Neural crest cell (in vitro differentiated cells): ENCODE measurements at places on chromosomes 11 and 22. TPM values are rescaled to one million over a fixed set of nuclear protein-coding genes. Genes with fewer than 3 reads are reported as not detected.

GRCh38 chr11:82718821-82719220, 14.8 kb downstream of the FAM181B start:
- H3K27me3 ChIP-seq, result no peaks in the 10 kb centered on the region
- DNase-seq, result no peak
- H3K36me3 ChIP-seq, result no peaks in the 10 kb centered on the region

- H3K27ac ChIP-seq, result no peak overlapping the region
- H3K36me3 ChIP-seq, result peaks cover 14% of the 10 kb centered on the region
- peak; percentile 46 for DNase-seq
- H3K4me3 ChIP-seq, result peak overlapping the region; percentile 77
Measured at GRCh38 chr11:65078151-65078550, 5.7 kb downstream of the CDCA5 start.

The APOL1 gene
- not detected in 2 replicates for total RNA-seq

The CBL gene
- total RNA-seq, result 43.5 and 44.1 TPM in 2 replicates

DNA sequence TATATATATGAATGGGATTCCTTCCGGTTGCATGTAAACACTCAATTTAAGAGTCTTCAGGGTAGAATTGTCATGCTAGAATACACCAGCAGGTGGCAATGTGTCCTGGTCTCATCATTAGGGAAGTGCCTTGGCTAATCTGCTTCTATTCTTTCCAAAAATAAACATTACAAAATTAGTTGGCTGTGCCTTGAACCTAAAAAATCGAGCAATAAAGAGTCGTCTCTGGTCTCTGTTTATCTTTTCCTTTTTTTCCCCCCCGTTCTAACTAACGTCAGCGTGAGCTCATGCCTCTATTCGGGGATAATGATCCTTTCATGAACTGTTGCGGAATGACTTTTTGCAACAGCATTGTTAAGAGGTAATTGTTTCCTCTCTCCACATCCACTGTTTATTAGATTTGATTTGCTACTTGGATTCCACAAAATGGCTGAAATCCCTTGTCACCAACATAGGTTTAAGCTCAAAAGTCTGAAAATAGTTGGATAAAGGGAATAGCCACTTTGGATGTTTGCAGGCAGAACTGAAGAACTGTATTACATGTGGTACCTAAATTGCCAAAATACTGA, 1.2 kb upstream of the ARHGEF12 start:
- peak; percentile 76 for DNase-seq
- no peak overlapping the region for H3K27ac ChIP-seq
- peak overlapping the region; percentile 84 for H3K4me3 ChIP-seq
- H3K27me3 ChIP-seq, result no peaks in the 10 kb centered on the region

DNA sequence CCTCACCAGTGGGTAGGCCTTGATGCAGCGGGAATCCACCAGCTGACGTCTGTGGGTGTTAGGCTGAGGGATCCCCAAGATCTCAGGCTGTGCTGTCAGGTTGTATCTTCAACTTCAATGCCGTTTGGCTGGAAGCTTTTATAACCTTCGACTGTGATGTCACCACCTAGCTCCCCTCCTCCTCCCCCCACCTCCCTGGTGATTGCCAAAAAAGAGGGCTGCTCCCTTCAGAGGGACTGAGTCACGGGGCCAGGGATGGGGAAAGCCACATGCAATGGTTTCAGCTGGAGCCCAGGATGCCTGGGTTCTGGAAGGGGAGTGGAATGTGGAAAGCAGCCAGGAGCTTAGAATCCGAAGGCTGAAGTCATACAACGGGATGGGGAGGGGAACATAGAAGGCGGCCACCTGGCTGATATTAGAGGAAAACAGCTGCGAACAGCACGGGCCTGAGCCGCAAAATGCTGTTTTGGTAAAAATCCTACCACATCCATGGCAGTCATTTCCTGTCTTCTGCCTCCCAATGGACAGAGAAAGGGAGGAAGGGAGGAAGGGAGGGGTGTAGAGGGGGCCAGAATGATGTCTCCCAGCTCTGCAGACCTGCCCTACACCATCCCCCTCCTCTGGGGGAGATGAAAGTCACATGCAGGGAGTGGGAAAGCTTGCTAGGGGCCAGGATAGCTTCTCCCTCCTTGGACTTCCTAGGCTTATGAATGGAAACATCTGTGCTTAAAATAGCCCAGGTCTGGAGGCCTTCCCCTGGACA, at the start of gene LRRN4CL:
TSS of gene LRRN4CL (minus strand) at position 110 of the 763 bp plus-strand sequence. CDS start 1,022 bp downstream, outside the sequence.
- no peaks in the 10 kb centered on the region for H3K27me3 ChIP-seq
- H3K36me3 ChIP-seq, result peaks cover 7% of the 10 kb centered on the region
- peak within 1 kb of the TSS; percentile 17 for H3K4me3 ChIP-seq
- peak within 1 kb of the TSS; percentile 81 for H3K27ac ChIP-seq
- DNase-seq, result no peak
- H3K4me1 ChIP-seq, result peaks cover 19% of the 10 kb centered on the region

DNA sequence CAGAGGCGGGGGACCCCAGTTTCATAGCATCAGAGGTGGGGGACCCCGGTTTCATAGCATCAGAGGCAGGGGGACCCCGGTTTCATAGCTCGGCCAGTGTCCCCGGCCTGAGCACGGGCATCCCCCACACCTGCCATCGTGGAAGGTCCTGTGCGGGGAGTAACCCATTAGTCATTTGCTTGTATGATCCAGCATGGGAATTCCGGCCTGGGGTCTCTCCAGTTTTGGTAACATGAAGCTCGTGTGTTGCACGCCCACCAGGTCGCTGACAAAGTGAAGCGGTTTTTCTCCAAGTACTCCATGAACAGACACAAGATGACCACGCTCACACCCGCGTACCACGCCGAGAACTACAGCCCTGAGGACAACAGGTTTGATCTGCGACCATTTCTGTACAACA, 29.0 kb upstream of the KRTAP5-7 start:
- peaks cover 27% of the 10 kb centered on the region for H3K36me3 ChIP-seq
- no peak for DNase-seq
- H3K27me3 ChIP-seq, result no peaks in the 10 kb centered on the region
- H3K4me1 ChIP-seq, result no peaks in the 10 kb centered on the region
- H3K4me3 ChIP-seq, result no peak overlapping the region

DNA sequence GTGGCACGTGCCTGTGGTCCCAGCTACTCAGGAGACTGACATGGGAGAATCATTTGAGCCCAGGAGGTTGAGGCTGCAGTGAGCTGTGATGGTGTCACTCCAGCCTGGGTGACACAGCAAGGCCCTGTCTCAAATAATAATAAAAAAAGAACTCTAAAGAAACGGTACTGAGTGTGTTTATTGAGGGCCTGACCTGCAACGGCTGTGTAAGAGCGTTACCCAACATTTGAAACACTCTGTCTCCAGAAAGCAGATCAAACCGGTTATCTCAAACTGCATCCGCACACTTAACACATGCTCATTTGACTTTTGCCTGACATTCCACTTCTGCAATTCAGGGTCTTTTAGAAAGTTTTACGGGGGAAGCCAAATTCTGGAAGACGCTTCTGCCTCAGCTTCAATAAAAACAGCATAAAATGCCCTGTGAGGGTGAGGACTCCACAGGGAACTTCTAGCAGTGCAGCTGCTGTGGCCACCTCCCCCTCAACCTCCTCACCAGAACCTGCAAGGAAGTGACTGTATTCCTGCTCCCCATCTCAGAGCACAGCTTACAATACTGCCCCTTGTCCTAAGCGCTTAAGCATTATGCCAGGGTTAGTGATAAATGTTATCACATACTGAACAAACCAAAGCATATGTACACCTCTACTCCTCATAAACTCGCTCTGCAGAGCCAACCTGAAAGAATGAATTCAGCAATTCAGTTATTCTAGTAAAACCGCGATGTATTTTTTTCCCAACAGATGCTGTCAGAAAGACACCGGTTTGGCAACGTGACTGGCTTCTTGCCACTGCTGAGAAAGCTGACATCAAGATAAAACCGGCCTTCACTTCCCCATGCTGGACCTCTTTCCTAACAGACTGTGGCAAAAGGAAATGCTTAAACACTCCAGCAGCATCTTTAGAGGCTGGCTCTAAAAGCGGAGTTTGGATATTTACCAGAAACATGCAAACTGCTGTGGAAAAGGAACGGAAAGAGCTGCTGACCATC, 52.2 kb downstream of the PRDM10 start:
- H3K27me3 ChIP-seq, result no peaks in the 10 kb centered on the region
- peak overlapping the region; percentile 31 for H3K27ac ChIP-seq
- peaks cover 2% of the 10 kb centered on the region for H3K36me3 ChIP-seq
- DNase-seq, result no peak
- H3K4me3 ChIP-seq, result no peak overlapping the region

GRCh38 chr11:132142121-132142520, 771.7 kb downstream of the NTM start:
- no peak overlapping the region for H3K4me3 ChIP-seq
- no peak overlapping the region for H3K27ac ChIP-seq
- H3K36me3 ChIP-seq, result no peaks in the 10 kb centered on the region

- no peaks in the 10 kb centered on the region for H3K36me3 ChIP-seq
- no peak for DNase-seq
- H3K4me3 ChIP-seq, result no peak overlapping the region
- H3K27me3 ChIP-seq, result no peaks in the 10 kb centered on the region
- H3K4me1 ChIP-seq, result peaks cover 11% of the 10 kb centered on the region
Measured at GRCh38 chr11:82765466-82766034, 31.9 kb upstream of the FAM181B start.

- DNase-seq, result no peak
- peaks cover 6% of the 10 kb centered on the region for H3K36me3 ChIP-seq
- no peak overlapping the region for H3K27ac ChIP-seq
- H3K27me3 ChIP-seq, result no peaks in the 10 kb centered on the region
- no peak overlapping the region for H3K4me3 ChIP-seq
- no peaks in the 10 kb centered on the region for H3K4me1 ChIP-seq
Measured at GRCh38 chr22:33400891-33401290, 342.7 kb upstream of the SYN3 start.

DNA sequence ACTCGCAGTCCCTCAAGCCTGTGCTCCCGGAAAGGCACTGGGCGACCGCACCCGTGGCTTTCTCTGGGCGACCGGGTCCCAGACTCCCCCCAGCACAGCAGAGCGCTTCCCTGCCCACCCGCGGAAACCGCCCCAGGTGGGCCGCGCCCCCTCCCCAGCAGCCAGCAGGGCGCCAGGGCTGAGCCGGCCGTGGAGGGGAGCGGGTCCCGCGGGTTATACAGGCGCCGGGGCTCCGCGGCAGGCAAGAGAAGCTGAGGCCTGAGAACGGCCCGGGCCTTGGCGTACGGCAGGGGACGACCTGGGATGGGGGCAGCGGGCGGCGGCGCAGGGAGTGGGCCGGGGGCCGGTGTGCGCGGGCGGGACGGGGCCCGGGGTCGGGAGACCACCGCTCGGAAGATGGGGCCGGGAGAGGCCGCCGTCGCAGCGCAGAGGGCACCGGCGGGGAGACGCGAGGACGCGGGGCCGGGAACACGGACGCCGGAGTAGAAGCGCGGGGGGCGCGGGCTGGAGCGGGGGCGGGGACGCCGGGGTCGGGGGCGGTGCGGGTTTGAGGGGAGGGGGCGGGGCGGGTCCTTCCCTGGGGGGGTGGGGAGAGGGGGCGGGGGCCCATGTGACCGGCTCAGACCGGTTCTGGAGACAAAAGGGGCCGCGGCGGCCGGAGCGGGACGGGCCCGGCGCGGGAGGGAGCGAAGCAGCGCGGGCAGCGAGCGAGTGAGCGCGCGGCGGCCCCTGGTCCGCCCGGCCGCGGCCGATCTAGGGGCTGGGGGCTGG, at the start of gene MDK:
TSS of gene MDK (plus strand) at position 622 of the 771 bp plus-strand sequence. CDS start 389 bp downstream, outside the sequence.
- peak within 1 kb of the TSS; percentile 91 for H3K4me3 ChIP-seq
- peak; percentile 56 for DNase-seq
- peak within 1 kb of the TSS; percentile 96 for H3K27ac ChIP-seq
- H3K36me3 ChIP-seq, result peaks cover 2% of the 10 kb centered on the region

DNA sequence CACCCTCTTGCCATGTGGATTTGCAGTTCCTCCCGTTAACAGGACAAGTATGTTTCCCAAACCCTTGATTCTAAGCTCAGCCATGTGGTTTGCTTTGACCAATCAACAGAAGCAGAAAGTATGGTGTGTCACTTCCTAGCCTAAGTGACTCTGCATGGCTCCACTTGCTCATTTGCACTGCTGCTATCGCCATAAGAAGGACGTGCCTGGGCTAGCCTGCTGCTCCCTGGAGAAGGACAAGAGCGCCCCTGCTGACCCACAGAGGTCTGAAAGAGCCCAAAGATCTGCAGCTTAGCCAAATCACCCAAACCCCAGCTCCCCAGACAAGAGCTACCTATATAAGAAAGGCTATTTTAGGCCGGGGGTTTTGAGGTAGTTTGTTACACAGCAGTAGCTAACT, 18.0 kb downstream of the TBRG1 start:
- no peak for DNase-seq
- H3K27ac ChIP-seq, result no peak overlapping the region
- peaks cover 11% of the 10 kb centered on the region for H3K4me1 ChIP-seq

DNA sequence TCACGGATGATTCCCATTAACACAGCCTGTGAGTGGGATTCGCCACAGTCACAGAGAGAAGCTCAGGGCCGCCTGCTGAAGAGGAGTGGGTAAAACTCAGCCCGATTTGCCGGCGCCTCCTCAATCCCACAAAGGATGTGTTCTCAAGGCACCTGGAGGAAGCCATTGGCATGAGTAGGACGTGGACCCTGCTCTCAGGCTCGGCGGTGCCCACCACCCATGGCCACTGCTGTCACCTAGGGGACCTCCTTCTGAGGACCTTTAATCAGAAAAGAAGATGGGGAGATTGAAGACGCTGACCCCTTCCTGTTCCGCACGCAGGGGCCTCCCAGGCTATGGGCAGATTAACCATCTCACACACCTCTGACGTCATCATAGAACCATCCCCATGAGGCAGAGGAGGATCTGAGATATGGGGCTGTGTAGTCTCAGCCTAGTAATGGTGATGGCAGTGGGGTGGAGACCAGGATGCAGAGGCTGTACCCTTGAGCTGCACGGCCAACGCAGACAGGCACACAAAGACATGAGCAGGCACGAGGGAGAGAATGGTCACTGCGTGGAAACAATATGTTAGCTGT, 571.8 kb downstream of the BRD1 start:
- no peaks in the 10 kb centered on the region for H3K36me3 ChIP-seq
- no peak overlapping the region for H3K27ac ChIP-seq
- H3K27me3 ChIP-seq, result peaks cover 8% of the 10 kb centered on the region
- H3K4me1 ChIP-seq, result peaks cover 5% of the 10 kb centered on the region

DNA sequence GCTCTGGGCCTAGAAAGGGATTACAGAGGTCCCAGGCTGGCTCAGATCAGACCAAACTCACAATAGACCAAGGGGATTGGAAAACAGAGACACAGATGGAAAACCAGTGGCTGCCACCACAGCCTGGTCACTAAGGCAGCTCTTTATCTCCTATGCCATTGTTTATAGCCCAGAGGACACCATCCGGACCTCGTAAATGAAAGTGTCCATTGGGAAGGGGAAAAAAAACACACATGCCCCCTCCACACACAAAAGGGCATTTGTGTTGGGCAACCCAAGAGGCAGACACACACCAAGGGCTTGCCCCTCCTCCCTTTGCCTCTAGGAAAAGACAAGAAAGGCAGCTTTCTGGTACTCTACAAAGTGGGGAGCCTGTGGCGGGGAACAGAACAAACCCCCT, 85.9 kb downstream of the GAB2 start:
- H3K27ac ChIP-seq, result peak overlapping the region; percentile 85
- no peaks in the 10 kb centered on the region for H3K27me3 ChIP-seq
- peak; percentile 37 for DNase-seq
- peak overlapping the region; percentile 58 for H3K4me3 ChIP-seq
- peaks cover 30% of the 10 kb centered on the region for H3K4me1 ChIP-seq
- H3K36me3 ChIP-seq, result peaks cover 9% of the 10 kb centered on the region

The MS4A3 gene
- not detected in 2 replicates for total RNA-seq

GRCh38 chr11:9739123-9739900, 75.4 kb downstream of the SWAP70 start:
- no peaks in the 10 kb centered on the region for H3K27me3 ChIP-seq
- H3K4me3 ChIP-seq, result no peak overlapping the region
- no peak overlapping the region for H3K27ac ChIP-seq
- DNase-seq, result no peak
- peaks cover 45% of the 10 kb centered on the region for H3K36me3 ChIP-seq

GRCh38 chr11:119902656-119903231, 173.7 kb upstream of the NECTIN1 start:
- no peak overlapping the region for H3K27ac ChIP-seq
- H3K4me3 ChIP-seq, result no peak overlapping the region
- no peak for DNase-seq
- no peaks in the 10 kb centered on the region for H3K36me3 ChIP-seq
